ENCODE measurements at places on chromosomes 4 and X.

- no peak for DNase-seq
Measured at GRCh38 chr4:22427675-22428074, 88.2 kb downstream of the ADGRA3 start.

- no peak for DNase-seq
Measured at GRCh38 chr4:15636818-15637217, 18.3 kb downstream of the FBXL5 start.

DNA sequence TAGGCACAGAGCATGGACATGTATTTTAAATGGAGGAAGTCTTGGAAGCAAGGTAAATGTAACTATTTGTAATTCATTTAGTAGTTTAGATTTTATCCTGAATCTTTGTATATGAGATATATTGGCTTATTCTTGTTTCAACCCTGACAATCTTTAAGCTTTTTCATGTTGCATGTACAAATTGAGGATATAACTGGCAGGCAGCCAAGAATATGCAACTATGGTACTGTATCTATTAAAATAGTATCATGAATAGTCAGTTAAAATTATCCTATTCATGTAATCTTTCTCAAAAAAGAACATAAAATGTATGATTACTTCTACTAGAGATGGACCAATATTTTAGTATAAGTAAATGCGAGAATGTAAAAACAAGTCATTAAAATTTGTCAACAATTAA lies 1141.5 kb downstream of the PCDH18 start:
- DNase-seq, result no peak

- no peak for DNase-seq
Measured at GRCh38 chr4:79233820-79234219, 92.0 kb downstream of the NAA11 start.

- no peak for DNase-seq
Measured at GRCh38 chrX:108412783-108413182, 25.4 kb downstream of the COL4A6 start.
